ENCODE measurements at places on chromosomes 3 and 15.

DNA sequence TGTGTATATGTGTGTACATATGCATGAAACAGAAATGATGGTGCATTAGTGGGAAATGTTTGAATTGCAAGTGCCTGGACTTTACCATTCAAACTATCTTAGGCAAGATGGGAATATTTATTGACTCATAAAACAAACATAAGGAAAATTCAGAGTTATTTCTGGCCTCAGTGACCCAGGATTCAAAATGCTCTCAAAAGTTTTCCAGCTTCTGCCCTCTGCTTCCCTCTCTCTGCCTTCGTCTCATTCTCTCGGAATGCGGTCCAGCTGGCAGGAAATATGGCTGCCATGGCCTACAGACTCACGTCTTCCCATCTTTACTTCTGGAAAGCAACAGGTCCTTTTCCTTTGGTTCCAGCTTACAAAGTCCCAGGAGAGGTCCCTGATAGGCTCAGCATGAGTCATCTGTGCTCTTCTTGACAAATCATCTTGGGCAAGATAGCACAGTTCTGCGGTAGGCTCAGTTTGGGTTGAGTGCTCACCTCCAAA lies 8.7 kb upstream of the ZNF774 start:
- DNase-seq, result peak; percentile 69

DNA sequence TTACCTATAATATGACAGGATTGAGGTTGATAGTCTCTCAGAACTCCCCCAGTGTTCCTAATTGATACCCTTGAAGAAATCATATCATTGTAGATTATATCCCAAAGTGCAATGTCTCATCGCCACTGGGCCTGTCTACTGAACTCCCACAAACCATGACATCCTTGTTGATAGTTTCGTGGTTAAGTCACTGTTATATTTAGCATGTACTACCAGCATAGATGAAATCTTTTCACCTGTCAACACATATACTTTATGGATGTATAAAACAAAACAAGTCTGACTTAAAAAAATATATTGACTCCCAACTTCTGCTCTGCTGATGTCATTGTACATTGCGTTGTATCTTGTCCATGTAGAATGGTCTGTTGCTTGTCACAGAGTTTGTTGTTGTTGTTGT lies 128.1 kb downstream of the IQCH start:
- no peak for DNase-seq

GRCh38 chr15:70573121-70573850 lies 190.1 kb downstream of the UACA start:
- DNase-seq, result no peak

DNA sequence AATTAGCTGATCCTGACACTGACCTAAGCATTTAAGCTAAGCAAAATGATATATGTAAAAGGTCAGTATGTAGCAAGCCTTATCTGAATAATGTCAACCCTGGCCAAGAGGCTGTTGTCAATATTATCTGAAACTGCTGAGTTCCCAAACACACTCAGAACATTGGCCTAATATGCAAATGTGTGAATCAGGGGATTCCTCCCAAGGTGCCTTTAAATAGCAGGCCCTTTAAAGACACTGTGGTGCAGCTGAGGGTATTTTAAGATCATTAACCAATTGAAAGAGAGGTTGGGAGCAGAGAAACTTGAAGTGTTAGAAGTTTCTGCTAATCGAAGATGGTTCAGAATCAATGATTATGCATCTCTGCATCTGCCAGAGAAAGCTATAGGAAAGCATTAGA lies 207.0 kb downstream of the NTRK3 start:
- no peak for DNase-seq

GRCh38 chr3:39404943-39405686 lies 1.4 kb upstream of the RPSA start:
- no peak for DNase-seq

DNA sequence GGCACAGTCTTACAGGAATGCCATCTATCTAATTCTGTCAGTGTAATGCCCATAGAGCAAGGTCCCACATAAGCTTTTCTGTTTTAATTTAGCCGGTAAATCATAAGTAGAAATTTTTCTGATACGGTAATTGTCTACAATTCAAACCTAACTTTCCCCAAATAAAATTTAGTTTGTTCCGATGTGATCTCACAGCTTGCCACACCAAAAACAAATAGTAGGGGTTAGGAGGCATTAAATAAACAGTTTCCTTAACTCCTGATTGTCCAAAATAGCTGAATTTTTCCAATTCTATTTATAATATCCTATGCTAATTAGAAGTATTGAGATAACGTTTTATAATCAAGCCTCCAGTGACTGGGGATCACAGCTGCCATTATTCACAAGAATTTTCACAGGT lies 53.3 kb downstream of the TSC22D2 start:
- DNase-seq, result no peak

DNA sequence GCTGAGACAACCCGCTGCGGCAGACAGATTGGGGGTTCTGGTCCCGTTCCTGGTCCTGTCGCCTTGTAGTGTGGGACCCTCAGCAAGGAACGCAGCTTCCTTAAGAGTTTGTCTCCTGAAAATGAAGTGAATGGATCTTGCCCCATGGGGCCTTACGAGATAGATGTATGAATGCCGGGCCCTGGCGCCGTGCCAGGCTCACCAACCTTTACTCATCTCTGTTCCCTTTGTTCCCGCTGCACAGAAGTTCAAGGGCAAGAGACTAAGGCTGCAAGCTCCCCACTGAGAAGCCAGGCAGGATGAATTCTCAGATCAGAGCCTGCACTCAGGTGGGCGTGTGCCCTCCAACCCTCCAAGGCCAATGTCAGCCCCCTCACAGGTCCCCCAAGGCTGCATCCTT lies 162.7 kb upstream of the IQSEC1 start:
- DNase-seq, result no peak

DNA sequence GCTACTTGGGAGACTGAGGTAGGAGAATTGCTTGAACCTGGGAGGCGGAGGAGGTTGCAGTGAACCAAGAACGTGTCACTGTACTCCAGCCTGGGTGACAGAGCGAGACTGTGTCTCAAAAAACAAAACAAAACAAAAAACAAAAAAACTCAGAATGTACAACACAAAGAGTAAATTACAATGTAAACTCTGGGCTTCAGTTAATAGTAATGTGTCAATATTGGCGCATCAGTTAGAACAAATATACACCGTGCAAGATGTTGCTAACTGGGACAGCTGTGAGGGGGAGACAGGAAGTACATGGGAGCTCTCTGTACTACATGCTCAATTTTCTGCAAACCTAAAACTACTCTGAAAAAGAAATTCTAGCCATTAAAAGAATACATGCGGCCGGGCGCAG lies 23.5 kb upstream of the TRPM1 start:
- DNase-seq, result no peak

DNA sequence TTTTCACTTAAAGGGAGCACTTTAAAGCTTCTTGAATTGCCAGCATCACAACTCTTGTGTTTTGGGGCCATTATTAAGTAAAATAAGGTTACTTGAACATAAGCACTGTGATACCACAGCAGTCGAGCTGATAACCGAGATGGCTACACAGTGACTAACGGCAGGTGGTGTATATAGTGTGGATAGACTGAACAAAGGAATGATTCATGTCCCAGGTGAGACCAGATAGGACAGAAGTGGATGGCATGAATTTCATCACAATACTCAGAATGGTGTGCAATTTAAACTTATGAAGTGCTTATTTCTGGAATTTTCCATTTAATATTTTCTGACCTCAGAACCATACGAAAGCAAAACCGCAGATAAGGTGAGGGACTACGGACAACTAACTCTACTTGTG lies 40.2 kb downstream of the PBRM1 start:
- DNase-seq, result no peak

GRCh38 chr3:14225421-14225820 lies 46.8 kb downstream of the LSM3 start:
- DNase-seq, result peak; percentile 47

GRCh38 chr3:156460206-156460611 lies 94.7 kb downstream of the SSR3 start:
- peak; percentile 44 for DNase-seq

DNA sequence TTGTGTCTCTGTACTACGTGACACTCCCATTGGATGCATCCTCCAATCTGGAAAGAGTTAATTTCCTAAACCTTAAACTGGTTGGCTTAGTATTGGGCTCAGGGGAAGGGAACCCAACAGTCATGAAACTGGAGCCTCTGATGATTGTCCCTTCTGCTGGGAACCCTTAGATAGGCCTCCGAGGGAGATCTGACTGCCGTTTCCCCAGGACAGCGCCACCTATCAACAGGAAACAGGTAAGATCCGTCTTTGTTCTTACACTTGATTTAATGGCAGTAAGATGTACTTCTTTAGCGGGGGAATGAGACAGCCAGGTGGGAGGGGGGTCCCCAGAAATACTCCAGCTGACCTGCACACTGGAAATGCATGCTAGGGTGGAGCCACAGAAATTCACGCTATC lies 1749.6 kb downstream of the SI start:
- DNase-seq, result no peak

DNA sequence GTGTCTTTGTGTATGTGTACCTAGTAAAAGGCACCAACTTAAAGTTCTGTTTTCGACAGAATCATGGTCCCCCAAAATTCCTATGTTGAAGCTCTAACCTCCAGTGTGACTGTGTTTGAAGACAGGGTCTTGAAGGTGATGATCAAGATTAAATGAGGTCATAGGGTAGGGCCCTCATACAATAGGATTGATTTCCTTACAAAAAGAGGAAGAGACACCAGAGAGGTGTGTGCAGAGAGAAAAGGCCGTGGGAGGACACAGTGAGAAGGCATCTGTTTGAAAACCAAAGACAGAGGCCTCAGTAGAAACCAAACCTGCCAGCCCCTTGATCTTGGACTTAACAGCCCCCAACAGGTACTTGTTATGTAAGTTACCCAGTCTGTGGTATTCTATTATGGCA lies 52.0 kb upstream of the CORO2B start:
- peak; percentile 38 for DNase-seq

DNA sequence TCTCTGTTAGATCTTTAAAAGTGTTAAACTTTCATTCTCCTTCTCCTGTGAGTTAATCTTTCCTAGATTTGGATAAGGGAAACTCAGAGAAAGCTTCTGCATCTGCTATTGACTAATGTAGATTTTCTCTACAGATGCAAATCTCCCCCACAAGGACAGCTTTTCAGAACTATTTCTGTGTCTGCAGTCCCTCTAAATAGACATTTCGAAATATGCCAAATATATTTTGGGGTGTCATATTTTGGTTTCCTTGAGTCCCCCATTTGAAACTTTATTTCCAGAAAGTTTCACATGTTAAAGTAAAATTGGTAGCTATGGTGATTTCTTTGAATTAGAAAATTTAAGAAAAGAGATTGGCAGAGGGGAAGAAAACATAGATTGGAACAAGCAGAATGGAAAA lies 852.3 kb upstream of the ALCAM start:
- no peak for DNase-seq

DNA sequence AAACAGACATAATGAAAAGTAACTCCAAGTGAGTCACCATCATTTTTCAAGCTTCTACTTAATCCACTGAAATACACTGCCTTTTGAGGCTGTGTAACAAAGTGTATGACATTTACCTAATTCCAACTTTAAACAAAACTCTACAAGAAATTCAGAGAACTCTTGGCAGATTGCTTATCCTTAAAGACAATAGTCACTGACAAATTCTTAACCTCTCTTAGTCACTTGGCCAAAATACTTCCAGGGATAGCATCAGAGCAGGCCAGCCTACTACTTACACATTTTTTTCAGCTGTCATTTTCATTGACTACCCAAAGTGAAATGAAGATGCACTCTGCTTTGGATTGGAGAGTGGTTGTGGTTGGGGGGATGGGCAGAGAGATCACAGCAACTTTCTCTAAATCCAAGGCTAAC lies 3.6 kb downstream of the WWTR1 start:
- no peak for DNase-seq

- DNase-seq, result no peak
These were observed 103.5 kb upstream of the NECTIN3 start for GRCh38 chr3:110968076-110968475.

DNA sequence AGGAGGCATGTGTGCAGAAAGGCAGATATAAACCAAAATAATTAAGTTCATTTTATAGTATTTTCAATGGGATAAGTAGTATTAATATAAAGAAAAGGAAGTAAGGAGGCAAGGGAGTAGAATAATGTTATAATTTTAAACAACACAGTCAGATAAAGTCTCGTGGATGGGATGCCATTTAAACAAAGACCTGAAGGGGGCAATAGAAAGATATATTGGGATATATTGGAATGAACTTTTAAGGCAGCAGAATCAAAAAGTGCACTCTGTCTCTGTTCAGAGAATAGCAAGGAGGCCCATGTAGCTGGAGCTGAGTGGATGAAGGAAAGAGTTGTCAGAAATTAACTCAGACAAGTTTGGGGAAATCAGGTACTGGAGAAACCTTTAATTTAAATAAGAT lies 158.7 kb downstream of the CGGBP1 start:
- no peak for DNase-seq

DNA sequence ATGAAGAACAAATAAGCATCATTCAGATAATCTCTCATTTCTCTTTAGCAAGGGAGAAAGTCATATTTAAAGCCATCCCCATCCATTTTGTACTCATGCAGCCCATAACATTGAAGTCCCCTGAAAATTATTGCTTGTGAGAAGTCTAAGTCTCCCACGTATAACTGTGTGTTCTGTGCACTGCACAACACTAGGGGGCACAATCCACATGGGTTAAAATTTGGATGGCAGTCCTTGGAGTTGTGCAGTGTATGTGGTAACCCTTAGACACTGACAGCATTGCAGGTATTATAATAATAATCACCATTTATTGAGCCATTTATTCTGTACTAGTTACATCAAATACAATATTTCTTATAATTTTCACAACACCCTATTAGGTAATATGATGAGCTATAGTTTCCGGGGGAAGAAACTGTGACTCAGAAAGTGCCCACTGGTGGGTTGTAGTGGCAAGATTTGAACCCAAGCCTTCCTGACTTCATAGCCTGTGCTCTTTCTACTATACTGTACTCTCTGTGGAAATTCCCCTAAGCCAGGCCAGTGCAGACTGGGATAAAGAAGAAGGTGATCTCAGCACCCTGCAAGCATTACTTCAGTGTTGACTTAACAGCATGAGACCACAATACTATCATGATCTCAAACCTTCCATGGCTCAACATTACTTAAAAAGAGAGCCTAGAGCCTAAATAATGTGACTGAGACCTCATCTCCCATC lies 15.7 kb downstream of the KCNAB1 start:
- DNase-seq, result peak; percentile 84

- DNase-seq, result no peak
These were observed 550.0 kb downstream of the AGBL1 start for GRCh38 chr15:86629409-86630356.

DNA sequence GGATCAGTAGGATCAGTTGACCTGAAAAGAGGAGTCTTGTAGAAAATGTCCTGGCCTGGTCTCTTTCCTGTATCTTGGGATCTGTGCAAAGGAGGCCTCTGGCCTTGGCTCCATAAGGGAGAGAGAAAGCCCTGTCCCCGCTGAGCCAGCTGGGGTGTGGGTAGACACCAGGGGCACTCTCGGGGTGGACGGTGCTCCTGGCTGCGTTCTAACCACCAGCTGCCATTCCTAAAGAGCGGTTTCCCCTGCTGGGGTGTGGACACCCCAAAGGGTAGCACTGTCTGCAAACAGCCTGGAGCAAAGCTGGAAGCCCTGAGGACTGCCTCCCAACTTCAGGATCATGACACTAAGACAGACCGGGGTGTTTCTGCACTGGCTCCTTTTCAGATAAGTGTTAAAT lies 23.5 kb downstream of the SYNM start:
- DNase-seq, result no peak
